GM23338 (cell line): ENCODE measurements at places on chromosomes 1 and 21. TPM values are rescaled to one million over a fixed set of nuclear protein-coding genes. Genes with fewer than 3 reads are reported as not detected.

The AMY2A gene
- not detected in 2 replicates for total RNA-seq

The AKNAD1 gene
- total RNA-seq, result not detected in 2 replicates

The GNAT2 gene
- 0.21 TPM in 1 of 2 replicates, not detected in the other for total RNA-seq

The IL23R gene
- total RNA-seq, result not detected in 2 replicates

The LIN28A gene
- total RNA-seq, result 1,538 and 1,571 TPM in 2 replicates

The MRPS6 gene
- total RNA-seq, result 80.5 and 103 TPM in 2 replicates

The SPATA21 gene
- total RNA-seq, result 2.6 TPM in 1 of 2 replicates, not detected in the other

The F11R gene
- 169 and 194 TPM in 2 replicates for total RNA-seq

The PGBD5 gene
- total RNA-seq, result 16.6 and 17.0 TPM in 2 replicates

The RASSF5 gene
- total RNA-seq, result 3.1 and 4.4 TPM in 2 replicates

The PBX1 gene
- total RNA-seq, result 84.2 and 104 TPM in 2 replicates

The ABCA4 gene
- total RNA-seq, result 0.08 TPM in 1 of 2 replicates, not detected in the other

The C1orf141 gene
- not detected in 2 replicates for total RNA-seq

The NDUFS5 gene
- 532 and 878 TPM in 2 replicates for total RNA-seq

The CLDN19 gene
- 10.8 and 12.8 TPM in 2 replicates for total RNA-seq
